NAMALWA (cell line): ENCODE measurements at places on chromosomes 2 and 18.
A peak's percentile ranks its signal among the peaks of the same experiment; 100 is the strongest.

DNA sequence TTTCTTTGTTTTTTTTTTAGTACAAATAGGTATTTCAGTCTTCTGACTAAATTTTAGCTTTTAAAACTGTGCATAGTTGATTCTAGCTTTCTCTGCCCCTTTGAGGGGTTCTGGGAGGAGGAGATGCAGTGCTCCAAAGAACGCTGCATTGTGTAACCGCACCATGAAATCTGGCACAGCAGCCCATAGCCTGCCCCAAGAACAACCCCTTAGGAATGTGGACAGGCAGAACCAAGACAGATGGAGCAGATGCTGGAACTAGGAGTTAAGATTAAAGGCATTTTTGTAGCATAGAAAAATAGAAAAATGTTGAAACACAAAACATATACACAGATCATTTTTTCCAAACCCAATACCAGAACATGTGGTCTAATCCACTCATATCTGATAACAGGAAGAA lies 187.5 kb downstream of the SCG2 start:
- no peak for DNase-seq

- DNase-seq, result no peak
These were observed 4.9 kb downstream of the ANTXR1 start for GRCh38 chr2:69017835-69018234.

- DNase-seq, result no peak
These were observed 14.8 kb upstream of the BBS5 start for GRCh38 chr2:169464466-169464865.

DNA sequence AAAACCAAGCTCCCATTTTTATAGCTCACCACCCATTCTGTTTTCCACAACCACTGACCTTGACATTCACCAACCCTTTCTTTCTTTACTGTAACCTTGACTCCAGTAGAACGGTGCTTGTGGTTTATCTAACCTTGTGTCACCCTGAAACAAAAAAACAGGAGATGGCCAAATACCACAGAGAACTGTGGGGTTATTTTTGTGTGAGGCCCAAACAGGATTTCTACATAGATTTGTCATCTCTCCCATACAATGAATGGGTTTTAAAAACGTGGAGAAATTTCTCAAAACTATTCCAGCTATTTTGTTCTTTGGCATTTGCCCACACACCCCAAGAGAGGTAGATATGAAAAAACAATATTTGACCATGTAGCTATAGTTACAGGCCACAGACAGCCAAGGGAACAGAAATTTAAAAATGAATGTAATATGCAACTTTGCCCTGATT lies 231.3 kb upstream of the TANK start:
- no peak for DNase-seq

DNA sequence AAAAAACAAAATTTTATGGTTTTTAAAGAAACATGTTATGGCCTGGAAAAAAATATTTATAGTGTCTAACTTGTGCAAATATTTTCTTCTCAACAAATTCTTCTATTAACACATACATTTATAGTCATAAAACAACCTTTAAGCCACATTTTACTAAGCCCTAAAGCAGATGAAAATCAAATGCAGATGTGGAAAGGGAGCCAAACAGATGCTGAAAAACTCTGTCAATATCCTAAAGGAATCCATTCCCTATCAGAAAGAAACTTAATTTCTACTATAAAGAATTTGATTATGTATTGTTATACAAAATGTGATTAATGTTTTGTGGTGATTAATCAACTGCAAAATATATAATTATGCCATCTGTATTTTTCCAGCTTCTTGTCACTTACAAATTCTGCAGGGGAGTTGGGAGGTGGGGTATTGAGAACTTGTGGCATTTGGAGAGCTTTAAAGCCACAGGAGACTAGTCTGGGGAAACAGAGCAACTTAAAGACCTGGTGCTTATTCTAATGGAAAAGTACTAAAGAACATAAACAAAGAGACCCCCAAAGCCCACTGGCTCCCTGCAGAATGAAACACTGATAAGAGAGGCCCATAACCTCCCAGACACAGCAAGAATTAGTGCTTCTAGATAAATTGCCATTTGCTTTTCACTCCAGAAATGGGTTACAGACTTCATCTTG lies 1721.0 kb upstream of the PIK3C3 start:
- no peak for DNase-seq

- no peak for DNase-seq
These were observed 368.8 kb downstream of the NUP35 start for GRCh38 chr2:183493040-183493439.

DNA sequence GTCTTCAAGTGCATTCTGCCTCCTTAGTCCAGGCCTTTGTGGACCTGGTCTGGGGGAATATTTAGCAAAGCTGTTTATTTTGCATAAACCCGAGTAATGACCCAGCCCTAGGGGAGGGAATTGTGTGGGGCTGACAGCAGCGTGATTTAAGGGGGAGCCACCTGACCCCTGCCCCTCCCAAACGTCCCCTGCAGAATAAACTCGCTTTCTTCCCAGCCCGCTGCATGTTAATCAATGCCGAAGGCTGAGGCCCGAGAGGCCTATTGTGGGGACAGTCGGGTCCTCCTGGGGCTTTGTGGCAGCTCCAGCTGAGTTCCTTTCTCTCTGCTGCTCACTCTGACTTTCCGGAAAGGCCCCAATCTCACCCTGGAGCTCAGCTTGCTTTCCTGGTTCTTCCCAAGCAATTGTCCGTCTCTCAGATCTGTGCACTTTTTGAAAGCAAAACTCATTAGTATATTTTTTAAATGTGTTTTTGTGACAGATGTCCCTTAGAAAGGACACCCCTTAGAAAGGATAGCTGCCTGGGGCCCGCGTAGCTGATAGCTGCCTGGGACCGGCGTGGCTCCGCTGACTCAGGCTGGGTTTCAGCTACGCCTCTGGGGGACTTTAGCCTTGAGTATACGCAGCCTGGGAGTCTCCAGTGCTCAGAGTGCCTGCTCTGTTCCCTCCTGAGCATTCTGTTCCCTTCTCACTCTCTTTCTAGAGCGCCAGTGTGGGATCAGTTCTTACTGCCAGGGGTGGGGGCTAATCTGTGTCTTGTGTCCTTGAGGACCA lies 158.3 kb downstream of the GLI2 start:
- DNase-seq, result no peak

DNA sequence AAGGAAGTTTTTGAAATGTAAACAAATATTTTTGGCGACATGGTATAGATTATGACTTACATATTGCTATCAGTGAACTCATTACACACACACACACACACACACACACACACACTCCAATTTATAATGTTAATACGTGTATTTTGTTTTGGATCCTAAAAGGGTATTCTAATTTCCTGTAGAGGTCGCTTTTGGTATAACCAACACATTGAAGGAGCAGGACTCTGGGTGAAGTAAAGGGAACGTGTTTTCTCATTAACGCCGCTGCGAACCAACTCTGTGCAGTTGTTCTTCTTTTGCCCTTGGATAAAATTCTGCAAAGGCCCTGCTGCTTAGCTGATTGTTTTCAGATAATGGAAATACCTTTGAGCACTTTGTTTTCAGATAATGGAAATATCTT lies 190.4 kb downstream of the PMAIP1 start:
- peak; percentile 58 for DNase-seq

DNA sequence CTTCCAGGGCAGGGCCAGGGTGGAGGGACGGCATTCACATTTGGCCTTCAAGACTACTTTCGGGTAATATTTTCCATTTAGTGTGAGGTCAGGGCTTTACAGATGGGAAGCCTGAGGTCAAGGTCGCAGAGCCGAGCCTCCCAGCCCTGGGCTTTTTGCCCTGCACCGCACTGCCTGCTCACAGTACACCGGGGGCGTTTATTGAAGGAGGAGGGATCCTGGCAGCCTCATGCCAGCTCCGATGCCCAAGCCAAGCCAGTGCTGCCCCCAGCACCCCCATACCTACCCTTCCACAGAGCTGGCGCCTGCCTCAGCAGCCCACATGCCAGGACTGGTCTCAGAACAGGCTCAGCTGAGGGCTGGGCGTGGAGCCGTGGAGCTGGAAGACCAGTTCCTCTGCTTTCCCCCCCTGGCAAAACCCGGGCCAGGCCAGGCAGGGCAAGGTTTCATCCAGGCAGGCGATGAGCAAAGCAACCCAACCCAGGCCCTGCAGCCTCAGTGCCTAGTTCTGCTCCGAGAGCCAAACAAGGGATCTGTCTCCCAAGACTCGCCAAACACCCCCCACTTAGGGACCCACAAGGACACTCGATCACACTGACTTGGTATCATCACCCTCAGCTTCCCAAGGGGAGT lies 11.9 kb downstream of the SDC1 start:
- DNase-seq, result no peak

GRCh38 chr2:136444323-136444722 lies 321.0 kb upstream of the THSD7B start:
- no peak for DNase-seq

GRCh38 chr2:205989271-205990071 lies 96.5 kb downstream of the INO80D start:
- DNase-seq, result no peak

- no peak for DNase-seq
These were observed 38.3 kb downstream of the TNS1 start for GRCh38 chr2:217964275-217965161.

DNA sequence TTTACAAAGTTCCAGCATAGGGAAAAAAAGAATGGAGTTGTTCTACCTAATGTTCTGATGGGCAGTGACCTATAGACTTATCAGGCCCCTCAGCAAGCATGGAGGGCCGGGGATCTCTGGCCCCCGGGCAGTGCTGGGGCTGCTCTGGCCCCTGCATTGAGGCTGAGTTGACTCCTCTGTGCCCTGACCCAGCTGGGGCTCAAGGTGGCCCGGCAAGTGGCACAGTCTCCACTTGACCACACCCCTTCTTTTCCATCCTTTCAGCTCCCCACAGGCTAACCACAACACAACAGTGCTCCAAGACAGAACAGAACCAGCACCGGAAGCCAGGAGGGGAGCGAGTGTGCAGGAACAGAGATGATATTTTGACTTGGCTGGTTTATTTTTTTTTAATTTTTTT lies 19.9 kb downstream of the TOGARAM2 start:
- DNase-seq, result no peak

- no peak for DNase-seq
These were observed 486.3 kb downstream of the ARHGAP15 start for GRCh38 chr2:143615562-143615961.

- DNase-seq, result no peak
These were observed 58.2 kb downstream of the ICA1L start for GRCh38 chr2:202813387-202813786.

- DNase-seq, result no peak
These were observed at the start of gene CERKL for GRCh38 chr2:181656450-181657291. TSS of gene CERKL (minus strand) at chr2:181657105. CDS start at chr2:181657006, 99 bp downstream.

- no peak for DNase-seq
These were observed 681 bp downstream of the ACADL start for GRCh38 chr2:210224591-210224940.

DNA sequence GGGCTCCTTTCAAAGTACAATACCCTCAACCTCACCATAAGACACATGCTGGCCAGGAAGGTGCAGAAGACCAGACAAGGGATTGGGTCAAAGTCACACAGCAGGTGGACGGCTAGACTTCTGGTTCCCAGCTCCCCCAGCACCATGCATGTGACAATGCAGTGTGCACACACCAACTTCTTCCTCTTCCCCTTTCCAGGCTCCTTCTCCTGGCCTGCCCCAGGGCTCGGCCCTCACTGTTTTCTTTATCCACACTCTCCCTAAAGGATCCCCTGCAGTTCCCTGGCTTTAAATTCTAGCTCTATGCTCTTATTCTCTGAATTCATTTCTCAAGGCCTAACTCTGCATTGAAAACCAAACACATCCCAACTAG lies 82.3 kb downstream of the LOXHD1 start:
- no peak for DNase-seq

DNA sequence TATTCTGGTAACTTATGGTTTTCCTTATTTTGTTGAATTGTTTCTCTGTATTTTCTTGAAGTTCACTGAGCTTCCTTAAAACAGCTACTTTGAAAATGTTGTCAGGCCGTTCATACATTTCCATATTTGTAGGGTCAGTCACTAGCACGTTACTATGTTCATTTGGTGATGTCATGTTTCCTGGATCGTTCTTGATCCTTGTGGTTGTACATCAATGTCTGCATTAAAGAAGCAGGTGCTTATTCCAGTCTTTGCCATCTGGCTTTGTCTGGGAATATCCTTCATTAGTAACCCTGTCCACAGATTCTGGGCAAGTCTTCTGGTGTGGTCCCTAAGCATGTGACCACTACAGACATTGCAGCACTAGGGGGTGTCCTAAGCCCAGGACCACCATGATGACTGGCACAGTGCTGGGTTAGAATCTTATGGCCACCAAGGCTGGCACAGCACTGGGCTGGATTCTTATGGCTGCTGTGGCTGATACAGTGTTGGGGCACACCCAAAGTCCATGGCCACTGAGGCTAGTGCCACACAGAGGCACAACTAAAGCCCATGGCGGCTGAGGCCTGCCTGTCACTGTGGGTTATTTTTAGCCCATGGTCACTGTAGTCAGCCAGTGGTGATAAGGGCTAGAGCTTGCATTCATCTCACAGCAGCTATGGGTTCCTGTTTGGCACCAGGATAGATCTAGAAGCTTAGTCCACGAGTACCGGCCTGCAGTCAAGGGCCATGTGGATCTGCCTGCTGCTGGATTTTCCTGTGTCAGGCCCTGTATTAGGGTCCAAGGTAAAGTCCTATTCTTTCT lies 13.2 kb downstream of the VWA3B start:
- DNase-seq, result no peak

DNA sequence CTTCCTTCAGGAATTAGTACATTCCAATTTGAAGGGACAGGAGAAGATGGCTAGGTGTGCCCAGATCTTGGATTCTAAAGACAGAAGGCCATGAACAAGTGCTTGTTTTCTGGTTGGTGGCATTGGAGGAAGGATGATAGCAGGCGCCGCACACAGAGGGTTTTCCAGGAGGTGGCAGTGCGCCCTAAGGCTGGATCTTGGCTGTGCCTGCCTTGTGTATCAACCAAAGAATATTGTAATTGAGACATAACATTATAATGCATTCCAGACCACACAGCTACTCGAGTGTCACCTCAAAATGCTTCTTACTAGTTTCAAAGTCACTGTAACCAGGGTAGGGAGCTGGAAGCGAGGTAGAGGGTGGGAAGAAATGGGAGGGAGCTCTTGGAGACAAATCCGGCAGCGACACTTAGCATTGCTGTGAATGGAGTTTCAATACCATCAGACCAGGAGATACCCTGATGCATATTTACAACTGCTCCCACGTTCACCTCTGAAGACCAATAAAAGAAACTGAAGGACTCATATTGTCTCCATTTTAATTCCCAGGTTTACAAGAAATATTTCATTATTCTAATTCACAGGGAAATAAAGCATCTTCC lies 42.5 kb downstream of the CPO start:
- peak; percentile 6 for DNase-seq

GRCh38 chr2:186590759-186591505 lies 1.1 kb downstream of the ITGAV start:
- DNase-seq, result peak; percentile 64
